Endodermal cell (in vitro differentiated cells): ENCODE measurements at places on chromosomes 11 and 22. TPM values are rescaled to one million over a fixed set of nuclear protein-coding genes. Genes with fewer than 3 reads are reported as not detected.

- H3K4me3 ChIP-seq = no peak overlapping the region
- H3K36me3 ChIP-seq = no peaks in the 10 kb centered on the region
- H3K27ac ChIP-seq = no peak overlapping the region
- no peak for DNase-seq
- H3K27me3 ChIP-seq = no peaks in the 10 kb centered on the region
These were observed 36.1 kb downstream of the CCDC90B start for GRCh38 chr11:83249972-83250593.

- H3K4me3 ChIP-seq = peak overlapping the region; percentile 72
- no peak overlapping the region for H3K27ac ChIP-seq
- H3K36me3 ChIP-seq = no peaks in the 10 kb centered on the region
- H3K27me3 ChIP-seq = no peaks in the 10 kb centered on the region
These were observed 37.2 kb downstream of the LIMK2 start for GRCh38 chr22:31248965-31249958.

DNA sequence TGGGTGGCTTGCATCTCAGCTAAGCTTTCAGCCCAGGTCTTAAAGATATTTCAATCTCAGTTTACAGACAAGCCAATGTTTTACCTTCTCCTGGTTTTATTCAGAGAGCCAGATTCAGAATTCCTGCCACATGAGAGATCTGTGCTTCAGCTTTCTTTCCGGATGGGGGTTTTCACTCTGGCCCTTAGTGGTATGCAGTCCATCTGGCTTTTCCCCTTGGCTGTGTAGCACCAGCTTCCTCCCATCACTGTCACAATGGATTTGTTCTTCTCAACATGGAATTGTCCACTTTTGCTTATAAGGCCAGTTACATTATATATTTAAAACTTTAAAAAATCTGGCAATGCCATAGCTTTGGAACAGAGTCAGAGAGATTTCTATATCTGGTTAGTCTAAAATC, 303.9 kb downstream of the ETS1 start:
- no peaks in the 10 kb centered on the region for H3K4me1 ChIP-seq
- no peak overlapping the region for H3K4me3 ChIP-seq
- no peaks in the 10 kb centered on the region for H3K36me3 ChIP-seq

Gene PKNOX2
- 4.6 to 6.9 TPM (median 6.7 TPM) in 3 replicates for total RNA-seq

Gene CD3G
- total RNA-seq = not detected in 2 replicates

DNA sequence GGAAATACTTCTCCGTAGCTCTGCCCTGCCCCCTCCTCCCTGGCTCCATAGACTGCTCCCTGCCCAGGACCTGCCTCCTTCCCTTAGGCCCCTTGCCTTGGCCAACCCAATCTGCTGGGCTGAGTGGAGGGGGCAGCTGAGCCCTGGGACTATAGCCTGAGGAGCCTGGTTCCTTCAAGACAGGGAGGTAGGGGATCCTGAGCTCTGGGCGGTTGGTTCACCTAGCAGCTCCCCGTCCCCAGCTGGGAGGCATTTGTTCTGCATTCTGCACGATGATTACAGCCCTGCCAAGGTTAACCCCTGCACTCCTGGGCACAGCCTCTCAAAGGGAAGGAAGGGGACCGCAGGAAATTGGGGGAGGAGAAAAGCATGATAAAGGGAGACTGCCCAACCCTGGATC, 3.6 kb upstream of the CDC42EP1 start:
- no peak overlapping the region for H3K4me3 ChIP-seq
- no peak overlapping the region for H3K27ac ChIP-seq
- H3K27me3 ChIP-seq = no peaks in the 10 kb centered on the region
- peaks cover 15% of the 10 kb centered on the region for H3K4me1 ChIP-seq
- H3K36me3 ChIP-seq = no peaks in the 10 kb centered on the region

- no peak overlapping the region for H3K4me3 ChIP-seq
- no peak for DNase-seq
- no peaks in the 10 kb centered on the region for H3K4me1 ChIP-seq
- no peaks in the 10 kb centered on the region for H3K27me3 ChIP-seq
These were observed 242.0 kb downstream of the ETS1 start for GRCh38 chr11:128345316-128345715.

DNA sequence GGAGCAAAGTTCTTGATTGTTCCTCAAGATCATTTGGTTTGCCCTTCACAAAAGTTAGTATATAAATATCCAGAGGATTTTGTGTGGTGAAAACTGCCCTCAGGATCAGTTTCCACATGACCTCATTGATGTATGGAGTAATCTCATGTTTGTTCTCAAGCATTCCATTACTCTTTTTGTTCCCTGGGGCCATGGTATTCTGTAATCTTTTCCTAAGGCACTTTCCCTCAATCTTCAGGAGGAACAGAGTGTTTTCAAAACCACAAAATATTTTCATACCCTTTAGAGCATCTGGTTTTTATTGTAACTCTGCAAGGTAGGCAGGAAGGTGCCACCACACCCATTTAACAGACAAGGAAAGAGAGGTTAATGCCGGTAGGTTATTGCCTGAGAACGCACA, 99.6 kb downstream of the FAM181B start:
- H3K4me3 ChIP-seq = no peak overlapping the region
- H3K27me3 ChIP-seq = no peaks in the 10 kb centered on the region
- no peaks in the 10 kb centered on the region for H3K4me1 ChIP-seq
- DNase-seq = no peak
- H3K27ac ChIP-seq = no peak overlapping the region

GRCh38 chr22:45627489-45628233, 44.0 kb upstream of the ATXN10 start:
- H3K36me3 ChIP-seq = no peaks in the 10 kb centered on the region
- H3K27me3 ChIP-seq = no peaks in the 10 kb centered on the region
- no peak overlapping the region for H3K27ac ChIP-seq
- DNase-seq = no peak

GRCh38 chr11:76752321-76753143, 30.6 kb upstream of the TSKU start:
- no peaks in the 10 kb centered on the region for H3K36me3 ChIP-seq
- H3K27me3 ChIP-seq = no peaks in the 10 kb centered on the region
- H3K4me1 ChIP-seq = peaks cover 4% of the 10 kb centered on the region
- no peak overlapping the region for H3K4me3 ChIP-seq
- no peak overlapping the region for H3K27ac ChIP-seq
- peak; percentile 67 for DNase-seq

GRCh38 chr22:48205161-48205560, 1442.7 kb downstream of the TBC1D22A start:
- H3K4me3 ChIP-seq = no peak overlapping the region
- H3K36me3 ChIP-seq = no peaks in the 10 kb centered on the region
- DNase-seq = no peak

Gene FDXACB1
- total RNA-seq = 1.0 to 2.7 TPM (median 2.6 TPM) in 3 replicates

DNA sequence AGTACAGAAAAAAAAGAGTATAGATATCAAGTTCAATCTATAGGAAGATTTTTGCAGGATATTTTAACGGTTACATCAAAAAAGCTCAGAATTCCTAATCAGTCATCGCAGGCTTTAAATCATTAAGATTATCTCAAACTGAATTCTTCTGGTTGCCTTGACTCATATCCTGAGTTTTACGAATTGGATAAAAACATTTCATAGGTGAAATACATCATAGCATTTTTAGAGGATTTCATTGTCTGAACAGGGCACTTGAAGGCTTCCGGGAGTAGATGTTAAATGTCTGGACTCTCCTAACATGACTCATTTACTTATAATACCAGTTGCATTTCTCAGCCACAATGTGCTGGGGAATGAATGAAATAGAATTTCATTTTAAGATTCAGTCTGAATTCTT, 2216.6 kb upstream of the RAG2 start:
- no peak overlapping the region for H3K4me3 ChIP-seq
- no peak overlapping the region for H3K27ac ChIP-seq
- H3K4me1 ChIP-seq = no peaks in the 10 kb centered on the region
- H3K27me3 ChIP-seq = no peaks in the 10 kb centered on the region

DNA sequence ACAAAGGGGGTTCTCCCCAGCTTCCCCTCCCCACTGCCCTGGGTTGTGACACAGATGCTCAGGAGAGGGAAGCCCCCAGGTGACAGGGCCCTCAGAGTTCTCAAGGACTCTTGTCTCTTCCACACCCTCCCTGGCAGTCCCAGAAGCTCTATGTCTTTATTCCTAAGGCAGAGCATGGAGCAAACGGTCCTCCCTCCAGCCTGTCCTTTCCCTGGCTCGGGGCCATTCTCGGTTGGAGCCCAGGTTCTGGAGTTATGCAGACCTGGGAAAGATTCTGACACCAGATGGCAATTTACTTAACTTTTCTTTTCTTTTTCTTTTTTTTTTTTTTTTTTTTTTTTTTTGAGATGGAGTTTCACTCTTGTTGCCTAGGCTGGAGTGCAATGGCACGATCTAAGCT, 186.6 kb downstream of the CEP164 start:
- H3K27ac ChIP-seq = no peak overlapping the region
- no peak for DNase-seq
- H3K4me3 ChIP-seq = no peak overlapping the region
- H3K4me1 ChIP-seq = peaks cover 5% of the 10 kb centered on the region
- H3K27me3 ChIP-seq = no peaks in the 10 kb centered on the region

- H3K27me3 ChIP-seq = no peaks in the 10 kb centered on the region
- no peak overlapping the region for H3K27ac ChIP-seq
- H3K4me1 ChIP-seq = no peaks in the 10 kb centered on the region
These were observed 8.0 kb downstream of the RIBC2 start for GRCh38 chr22:45421349-45422055.

Gene CHST1
- total RNA-seq = 1.0 to 1.6 TPM in 2 of 3 replicates, not detected in the other

Gene ARVCF
- total RNA-seq = 58.2 and 61.3 TPM in 2 replicates

DNA sequence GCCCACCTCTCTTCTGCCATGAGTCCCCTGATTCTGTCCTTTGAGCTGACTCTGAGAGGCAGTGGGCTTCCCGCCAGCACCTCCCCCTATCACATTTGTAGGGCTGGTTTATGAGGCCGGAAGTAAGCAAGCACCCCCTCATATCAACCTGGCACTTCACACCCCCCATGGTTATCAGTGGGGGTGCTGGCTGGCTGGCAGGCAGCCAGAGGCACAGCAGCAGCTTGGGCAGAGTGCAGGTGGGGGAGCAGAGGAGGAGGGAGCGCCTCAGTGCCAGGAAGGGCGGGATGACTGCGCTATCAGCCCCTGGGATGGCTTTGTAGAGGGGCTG, 22.9 kb upstream of the CHRM4 start:
- H3K4me3 ChIP-seq = no peak overlapping the region
- no peaks in the 10 kb centered on the region for H3K4me1 ChIP-seq
- peaks cover 64% of the 10 kb centered on the region for H3K36me3 ChIP-seq
- no peak overlapping the region for H3K27ac ChIP-seq

GRCh38 chr11:126054408-126054807, 8.3 kb downstream of the CDON start:
- H3K36me3 ChIP-seq = no peaks in the 10 kb centered on the region
- no peaks in the 10 kb centered on the region for H3K4me1 ChIP-seq
- H3K4me3 ChIP-seq = no peak overlapping the region
- peaks cover 43% of the 10 kb centered on the region for H3K27me3 ChIP-seq
- DNase-seq = no peak

GRCh38 chr11:33721426-33721825, 14.8 kb downstream of the CD59 start:
- no peak for DNase-seq
- no peak overlapping the region for H3K4me3 ChIP-seq

- no peak overlapping the region for H3K4me3 ChIP-seq
- no peak for DNase-seq
- H3K27me3 ChIP-seq = no peaks in the 10 kb centered on the region
- peak overlapping the region; percentile 34 for H3K27ac ChIP-seq
These were observed 123.4 kb downstream of the CTTN start for GRCh38 chr11:70521475-70522308.

GRCh38 chr11:128302425-128303186, 284.8 kb downstream of the ETS1 start:
- no peaks in the 10 kb centered on the region for H3K36me3 ChIP-seq
- no peak overlapping the region for H3K4me3 ChIP-seq
- H3K27me3 ChIP-seq = no peaks in the 10 kb centered on the region
- DNase-seq = no peak
- H3K4me1 ChIP-seq = no peaks in the 10 kb centered on the region

- H3K4me1 ChIP-seq = no peaks in the 10 kb centered on the region
- DNase-seq = no peak
- H3K4me3 ChIP-seq = no peak overlapping the region
- no peak overlapping the region for H3K27ac ChIP-seq
These were observed 4.9 kb upstream of the MAFF start for GRCh38 chr22:38196791-38197419.

DNA sequence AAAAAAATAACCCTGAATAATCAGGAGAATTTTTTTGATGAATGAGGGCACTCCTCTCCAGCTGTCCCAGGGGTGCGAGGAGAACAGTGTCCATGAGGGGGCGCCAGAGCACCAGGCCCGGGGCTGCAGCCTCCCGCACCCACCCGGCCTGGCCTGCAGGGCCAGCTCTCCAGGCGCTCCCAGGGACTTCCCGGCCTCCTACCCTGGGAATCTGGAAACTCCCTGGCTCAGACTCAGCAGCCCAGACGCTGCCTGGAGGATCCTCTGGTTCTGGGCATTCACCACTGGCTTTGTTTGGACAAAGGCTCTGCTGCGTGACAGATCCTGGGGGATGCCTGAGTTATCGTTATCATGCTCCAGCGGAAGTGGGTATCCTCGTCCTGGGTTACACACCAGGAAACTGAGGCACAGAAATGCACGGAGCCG, 31.0 kb downstream of the MCM5 start:
- H3K27ac ChIP-seq = no peak overlapping the region
- H3K36me3 ChIP-seq = peaks cover 51% of the 10 kb centered on the region
- no peaks in the 10 kb centered on the region for H3K27me3 ChIP-seq
- H3K4me3 ChIP-seq = no peak overlapping the region

GRCh38 chr11:105132716-105133511, 6.7 kb downstream of the CARD18 start:
- no peak overlapping the region for H3K4me3 ChIP-seq
- no peaks in the 10 kb centered on the region for H3K4me1 ChIP-seq
- no peak for DNase-seq
- no peaks in the 10 kb centered on the region for H3K36me3 ChIP-seq

DNA sequence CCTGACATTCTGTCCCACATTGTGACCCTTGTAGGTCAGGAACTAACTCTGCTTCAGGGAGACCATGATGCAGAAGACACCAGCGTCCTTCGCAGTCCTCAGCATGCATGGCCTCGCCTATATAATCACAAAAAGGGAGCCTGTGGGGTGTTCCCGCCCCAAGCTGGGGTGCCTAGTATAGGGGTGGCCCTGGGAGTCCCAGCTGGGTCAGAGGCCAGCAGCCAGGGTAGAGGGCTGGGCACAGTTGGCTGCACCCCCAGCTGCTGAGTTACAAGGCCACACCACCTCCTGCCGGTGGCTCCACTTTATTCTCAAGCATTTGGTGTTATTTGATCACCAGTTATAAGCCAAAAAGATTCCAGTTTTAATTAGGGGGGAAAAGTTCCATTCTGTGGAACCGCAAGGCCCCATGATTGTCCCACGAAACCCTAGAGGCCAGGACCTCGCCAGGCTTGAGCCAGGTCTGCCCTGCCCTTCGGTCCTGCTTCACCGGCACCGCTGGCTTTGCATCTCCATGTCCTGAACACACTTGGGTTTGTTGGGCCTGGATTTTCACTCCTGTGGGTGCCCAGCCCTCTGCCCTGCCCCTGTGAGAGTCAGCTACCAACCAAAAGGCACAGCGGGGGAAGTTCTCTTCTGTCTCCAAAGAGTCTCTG, 15.0 kb upstream of the GNB1L start:
- H3K36me3 ChIP-seq = no peaks in the 10 kb centered on the region
- no peaks in the 10 kb centered on the region for H3K4me1 ChIP-seq

GRCh38 chr11:128714881-128715280, 21.0 kb downstream of the FLI1 start:
- DNase-seq = no peak
- H3K4me3 ChIP-seq = no peak overlapping the region
- no peak overlapping the region for H3K27ac ChIP-seq
- H3K4me1 ChIP-seq = peaks cover 3% of the 10 kb centered on the region
